ENCODE measurements at places on chromosomes 2 and 18.

GRCh38 chr2:3423492-3424170, 44.1 kb downstream of the TRAPPC12 start:
- DNase-seq = no peak

DNA sequence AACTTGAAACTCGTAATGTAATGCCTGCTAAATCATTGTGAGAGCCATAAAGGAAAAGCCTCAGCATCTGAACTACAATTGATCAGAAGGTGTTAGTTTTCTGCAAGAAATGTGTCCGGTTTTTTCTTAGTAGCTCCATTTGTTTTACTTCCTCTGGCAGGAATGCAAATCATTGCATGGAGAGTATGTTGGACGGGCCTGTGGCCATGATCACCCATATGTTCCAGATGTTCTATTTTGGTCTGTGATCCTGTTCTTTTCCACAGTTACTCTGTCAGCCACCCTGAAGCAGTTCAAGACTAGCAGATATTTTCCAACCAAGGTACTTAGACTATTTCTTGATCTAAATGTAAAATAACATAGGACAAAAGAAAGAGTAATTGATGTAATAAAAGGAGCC, 126.6 kb downstream of the DPP4 start:
- no peak for DNase-seq

DNA sequence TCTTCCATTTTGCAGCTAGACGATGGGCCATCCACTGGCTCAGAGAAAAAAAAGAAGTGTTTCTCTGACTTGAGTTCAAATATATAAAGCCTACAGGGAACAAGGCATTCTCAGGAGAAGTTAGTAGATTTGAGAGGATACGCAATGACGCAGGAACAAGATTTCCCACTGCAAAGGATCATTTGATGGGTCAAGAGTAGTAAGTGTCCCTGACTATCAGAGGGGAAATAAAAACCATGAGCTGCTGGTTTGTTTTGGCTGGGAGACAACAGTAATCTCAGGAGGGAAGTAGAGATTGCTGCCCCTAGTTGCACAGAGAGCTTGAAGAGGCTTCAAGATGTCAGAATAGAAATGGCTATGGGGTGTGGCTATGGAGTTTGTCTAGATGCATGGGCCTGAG, 22.3 kb upstream of the MYO1B start:
- no peak for DNase-seq

GRCh38 chr2:6368281-6368680, 497.4 kb downstream of the CMPK2 start:
- DNase-seq = peak; percentile 75

DNA sequence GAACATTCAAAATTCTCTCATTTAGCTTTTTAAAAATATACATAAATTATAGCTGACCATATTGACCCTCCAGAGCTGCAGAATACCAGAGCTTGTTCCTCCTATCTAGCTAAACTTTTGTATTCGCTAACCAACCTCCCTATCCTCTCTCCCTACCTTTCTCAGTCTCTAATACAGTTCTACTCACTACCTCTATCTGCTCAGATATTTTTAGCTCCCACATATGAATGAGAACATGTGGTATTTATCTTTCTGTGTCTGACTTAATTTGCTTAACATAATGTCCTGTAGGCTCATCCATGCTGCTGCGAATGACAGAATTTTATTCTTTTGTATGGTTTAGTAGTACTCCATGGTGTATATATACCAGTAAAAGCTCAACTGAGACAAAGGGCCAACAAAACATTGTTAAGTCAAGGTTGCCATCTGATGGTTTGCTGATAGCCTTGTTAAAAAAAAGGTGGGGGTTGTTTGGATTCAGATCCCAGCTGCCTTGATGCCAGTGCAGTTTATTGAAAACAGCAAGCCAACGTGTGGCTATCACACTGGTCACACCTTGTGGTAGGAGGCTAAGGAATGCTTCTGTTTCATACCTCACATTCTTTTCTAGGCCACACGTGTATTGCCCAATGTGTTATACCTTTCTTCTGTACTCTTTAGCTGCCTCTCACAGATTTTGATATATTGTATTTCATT, 101.5 kb downstream of the VWA3B start:
- no peak for DNase-seq

DNA sequence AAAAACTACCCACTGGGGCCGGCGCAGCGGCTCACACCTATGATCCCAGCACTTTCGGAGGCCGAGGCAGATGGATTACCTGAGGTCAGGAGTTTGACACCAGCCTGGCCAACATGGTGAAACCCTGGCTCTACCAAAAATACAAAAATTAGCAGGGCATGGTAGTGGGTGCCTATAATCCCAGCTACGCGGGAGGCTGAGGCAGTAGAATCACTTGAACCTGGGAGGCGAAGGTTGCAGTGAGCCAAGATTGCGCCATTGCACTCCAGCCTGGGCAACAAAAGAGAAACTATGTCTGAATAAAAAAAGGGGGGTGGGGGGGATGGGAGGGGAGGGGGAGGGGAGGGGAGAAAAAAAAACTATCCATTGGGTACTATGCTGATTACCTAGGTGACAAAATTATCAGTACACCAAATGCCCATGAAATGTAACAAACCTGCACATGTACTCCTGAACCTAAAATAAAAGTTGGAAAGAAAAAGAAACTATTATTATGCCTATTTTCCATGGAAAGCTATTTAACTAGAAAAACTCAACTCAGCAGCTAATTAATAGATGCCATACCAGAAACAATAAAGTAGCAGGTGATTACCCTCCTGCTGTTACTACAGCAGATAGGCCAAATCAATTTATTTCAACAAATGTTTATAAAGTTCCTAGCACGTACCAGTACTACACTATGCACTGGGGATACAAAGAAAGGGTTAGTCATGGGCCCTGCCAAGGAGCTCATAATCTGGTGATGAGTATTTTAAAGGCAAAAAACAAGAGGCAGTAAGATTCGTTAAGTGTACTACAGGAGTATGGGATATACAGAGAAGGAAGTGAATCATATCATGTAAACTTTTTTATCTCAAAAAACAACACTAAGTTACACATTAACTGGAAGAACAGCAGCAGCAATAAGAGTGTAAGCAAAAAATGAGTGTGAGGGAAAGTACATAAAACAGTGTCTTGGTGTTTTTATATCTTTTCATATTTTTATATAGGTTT, 112.8 kb upstream of the SLC39A10 start:
- DNase-seq = peak; percentile 69

GRCh38 chr2:127231130-127231865, 11.2 kb upstream of the CYP27C1 start:
- DNase-seq = no peak

- DNase-seq = no peak
These were observed 536.3 kb upstream of the TNP1 start for GRCh38 chr2:217396165-217396564.

DNA sequence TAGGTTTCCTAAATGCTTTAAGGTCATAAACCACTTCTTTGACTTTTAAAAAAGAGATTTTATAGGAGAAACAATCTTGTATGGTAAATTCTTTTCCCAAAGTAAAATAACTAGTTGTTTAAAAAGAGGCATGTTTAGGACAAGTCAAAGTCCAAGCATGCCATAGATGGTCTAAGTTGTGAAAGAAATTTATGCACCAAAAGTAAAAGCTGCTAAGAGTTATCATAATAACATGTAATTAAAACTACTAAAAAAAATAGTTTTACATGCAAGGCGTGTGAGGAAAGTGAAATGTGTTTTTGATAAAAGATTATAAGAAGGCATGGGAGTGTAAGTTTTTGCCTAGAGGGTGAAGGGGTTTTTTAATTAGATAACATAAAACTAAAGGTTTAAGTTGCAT, 22.5 kb downstream of the FAM210A start:
- DNase-seq = no peak

- DNase-seq = no peak
These were observed 144.3 kb downstream of the INHBB start for GRCh38 chr2:120490091-120490798.

- DNase-seq = no peak
These were observed 6.6 kb downstream of the YIPF4 start for GRCh38 chr2:32284321-32284720.

DNA sequence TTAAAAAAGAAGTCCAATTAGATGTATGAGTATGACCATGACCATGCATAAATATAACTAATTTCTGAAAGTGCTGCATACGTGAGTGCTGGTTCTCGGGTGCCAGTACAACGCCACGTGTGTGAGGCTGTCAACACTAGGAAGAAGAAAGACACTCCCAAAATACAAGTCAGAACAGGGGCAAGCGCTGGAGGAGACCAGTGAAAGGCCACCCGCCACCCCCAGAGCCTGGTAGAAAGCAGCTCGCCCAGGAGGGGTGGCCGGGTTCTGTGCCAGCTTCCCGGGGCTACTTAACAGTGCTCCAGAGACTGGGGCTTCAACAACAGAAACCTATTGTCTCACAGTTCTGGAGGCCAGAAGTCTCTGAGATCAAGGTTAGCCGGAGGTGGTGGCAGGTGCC, 147.6 kb downstream of the RTP5 start:
- DNase-seq = no peak

- DNase-seq = no peak
These were observed 7.2 kb upstream of the SLC40A1 start for GRCh38 chr2:189587780-189588179.

DNA sequence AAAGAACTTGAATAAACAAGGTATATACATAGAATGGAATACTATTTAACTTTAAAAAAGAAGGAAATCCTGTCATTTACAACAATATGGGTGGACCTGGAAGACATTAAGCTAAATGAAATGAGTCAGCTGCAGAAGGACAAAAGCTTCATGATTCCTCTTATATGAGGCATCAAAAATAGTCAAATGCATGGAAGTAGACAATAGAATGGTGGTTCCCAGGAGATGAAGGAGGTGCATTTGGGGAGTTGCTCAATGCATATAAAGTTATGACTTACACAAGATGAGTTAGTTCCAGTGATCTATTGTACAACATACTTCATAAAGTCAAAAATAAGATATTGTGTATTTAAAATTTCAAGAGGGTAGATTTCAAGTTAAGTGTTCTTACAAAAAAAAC, 426.1 kb upstream of the UBE2E3 start:
- no peak for DNase-seq

DNA sequence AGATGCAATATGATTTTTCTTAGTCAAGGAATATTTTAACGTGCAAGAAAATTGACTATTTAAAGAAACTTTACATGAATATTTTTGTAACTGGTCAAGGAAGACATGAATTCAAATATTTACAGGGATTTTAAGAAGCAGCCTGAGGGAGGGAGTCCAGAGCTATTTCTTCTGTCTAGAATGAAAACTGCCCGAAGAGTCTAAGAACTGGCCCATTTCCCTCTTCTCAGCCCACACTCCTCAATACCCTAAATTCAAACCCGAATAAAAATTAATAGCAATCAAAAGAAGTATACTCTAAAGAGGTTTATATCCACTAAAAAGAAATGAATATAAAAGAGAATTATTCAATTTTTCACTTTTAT, 6.5 kb upstream of the NDUFV2 start:
- DNase-seq = no peak

- no peak for DNase-seq
These were observed 48.9 kb upstream of the COBLL1 start for GRCh38 chr2:164890544-164890943.

DNA sequence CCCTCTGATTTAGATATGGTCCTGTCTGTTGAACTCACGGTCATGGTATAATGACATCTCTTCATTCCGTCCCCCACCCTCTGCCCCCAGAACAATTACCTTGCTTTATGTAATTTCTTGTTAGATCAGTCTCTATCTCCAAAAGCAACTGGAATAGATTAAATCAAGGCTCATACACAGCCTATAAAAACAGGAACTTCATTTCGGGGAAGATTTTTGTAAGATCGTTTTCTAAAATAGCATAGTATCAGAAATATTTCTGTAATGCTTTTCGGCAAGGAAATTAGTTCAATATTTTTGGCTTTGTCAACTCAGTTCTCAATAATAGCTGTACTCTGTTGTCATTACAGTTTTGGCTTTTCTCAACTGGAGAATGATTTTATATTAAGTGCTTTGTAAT, 157.2 kb downstream of the FMNL2 start:
- no peak for DNase-seq

DNA sequence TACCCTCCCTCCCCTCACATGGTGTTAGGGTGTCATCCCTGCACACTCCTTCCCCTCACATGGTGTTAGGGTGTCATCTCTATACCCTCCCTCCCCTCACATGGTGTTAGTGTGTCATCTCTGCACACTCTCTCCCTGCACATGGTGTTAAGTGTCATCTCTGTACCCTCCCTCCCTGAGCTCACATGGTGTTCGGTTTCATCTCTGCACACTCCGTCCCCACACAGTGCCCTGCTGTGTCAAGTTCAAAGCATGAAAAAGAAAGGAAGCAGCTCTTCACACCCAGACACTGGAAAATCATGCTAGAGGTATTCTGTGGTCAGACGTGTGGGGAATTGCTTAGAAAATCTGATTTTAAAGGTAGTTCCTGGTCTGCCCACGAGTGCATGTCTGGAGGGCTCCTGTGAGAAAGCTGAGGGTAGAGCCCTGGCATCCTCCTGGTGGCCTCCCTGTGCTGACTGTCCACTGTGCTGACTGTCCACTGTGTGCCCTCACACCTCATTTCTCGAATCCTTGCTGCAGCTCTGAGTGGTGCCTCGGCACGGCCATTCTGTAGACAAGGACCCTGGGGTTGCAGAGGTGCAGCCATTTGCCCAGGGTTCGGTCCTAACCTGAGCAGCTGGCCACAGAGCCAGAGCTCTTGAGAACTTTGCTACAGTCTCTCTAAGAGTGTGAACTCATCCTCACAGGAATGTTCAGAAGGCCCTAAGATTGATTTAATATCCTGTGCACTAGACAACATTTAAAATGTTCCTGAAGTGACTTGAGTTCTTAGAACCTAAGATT, 69.1 kb upstream of the NFATC1 start:
- peak; percentile 19 for DNase-seq

DNA sequence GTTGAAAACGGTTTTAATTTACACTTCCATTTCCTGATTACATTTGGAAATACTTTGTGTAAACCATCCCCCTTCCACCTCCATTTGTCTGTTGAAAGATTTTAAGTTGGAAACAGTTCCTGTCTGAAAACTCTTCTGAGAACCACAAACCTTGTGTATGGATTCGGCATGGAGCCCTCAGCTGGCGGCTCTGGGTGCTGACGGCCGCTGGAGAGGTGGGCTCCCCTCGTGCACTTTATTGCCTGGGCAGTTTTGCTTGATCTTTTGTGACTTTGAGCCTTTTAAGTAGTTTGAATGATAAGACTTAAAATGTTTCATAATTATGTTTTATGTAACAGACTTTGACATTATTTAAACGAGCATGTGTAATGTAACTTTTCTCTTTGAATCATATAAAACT, 11.1 kb downstream of the KLF11 start:
- no peak for DNase-seq

- DNase-seq = no peak
These were observed 108.6 kb downstream of the C1D start for GRCh38 chr2:67954093-67954748.

- no peak for DNase-seq
These were observed 5.2 kb downstream of the XRCC5 start for GRCh38 chr2:216114382-216114713.

All from non-pigmented ciliary epithelial cell (primary cell).